Fibroblast of lung (primary cell): ENCODE measurements at places on chromosomes 7 and 10. TPM values are rescaled to one million over a fixed set of nuclear protein-coding genes. Genes with fewer than 3 reads are reported as not detected.

Gene TYW1
- polyA plus RNA-seq: 16.7 and 17.6 TPM in 2 replicates

Gene NME8
- polyA plus RNA-seq: not detected in 2 replicates

Gene CYP2E1
- 0.66 and 0.90 TPM in 2 replicates for polyA plus RNA-seq

Gene MXI1
- 7.5 and 18.7 TPM in 2 replicates for polyA plus RNA-seq

Gene PAPOLB
- polyA plus RNA-seq: 0.01 and 0.02 TPM in 2 replicates

Gene HOXA11
- polyA plus RNA-seq: 0.03 and 0.18 TPM in 2 replicates

GRCh38 chr7:121924269-121925186, 51.6 kb downstream of the PTPRZ1 start:
- no peak for DNase-seq

GRCh38 chr10:108901781-108902618, 1021.3 kb downstream of the XPNPEP1 start:
- no peak for DNase-seq

DNA sequence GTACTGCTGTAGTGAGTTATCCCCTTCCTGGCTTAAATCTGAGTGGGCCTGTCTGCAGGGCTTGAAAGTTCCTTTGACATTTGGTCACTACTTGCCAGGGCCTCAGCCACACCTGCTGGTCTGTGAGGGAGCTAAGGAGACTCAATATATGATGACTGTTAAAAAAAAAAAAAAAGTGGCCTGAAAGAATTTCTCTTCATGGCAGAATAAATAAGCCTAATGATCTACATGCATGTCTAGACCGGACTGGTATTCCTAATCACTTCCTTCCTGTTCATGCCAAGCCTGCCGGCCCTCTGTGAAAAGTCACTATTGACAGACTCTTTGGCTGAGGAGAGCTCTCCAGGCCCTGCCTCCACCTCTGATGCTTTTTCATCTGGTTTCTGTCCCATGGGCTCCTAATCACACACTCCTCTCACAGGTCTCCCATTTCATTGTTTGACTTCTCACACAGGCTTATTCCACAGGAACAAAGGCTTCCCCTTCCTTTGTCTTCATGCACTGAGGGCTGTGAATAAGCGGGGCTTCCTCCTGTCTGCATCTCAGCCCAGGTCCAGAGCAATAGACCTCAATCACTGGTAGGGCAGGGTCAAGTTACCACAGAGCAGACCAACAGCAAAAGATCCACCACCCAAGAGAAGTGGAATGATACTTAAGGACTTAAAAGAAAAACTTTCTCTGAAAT, 99.1 kb upstream of the SEC61G start:
- no peak for DNase-seq

GRCh38 chr7:99380032-99380822, 5.7 kb downstream of the ARPC1B start:
- DNase-seq: peak; percentile 25

- no peak for DNase-seq
These were observed 3.9 kb upstream of the PYROXD2 start for GRCh38 chr10:98418665-98419468.

GRCh38 chr10:94571528-94571927, 25.9 kb downstream of the HELLS start:
- peak; percentile 15 for DNase-seq

GRCh38 chr7:2507208-2507916, 12.2 kb upstream of the LFNG start:
- DNase-seq: no peak

- DNase-seq: peak; percentile 82
These were observed 829.0 kb downstream of the TNS3 start for GRCh38 chr7:46752881-46753366.

DNA sequence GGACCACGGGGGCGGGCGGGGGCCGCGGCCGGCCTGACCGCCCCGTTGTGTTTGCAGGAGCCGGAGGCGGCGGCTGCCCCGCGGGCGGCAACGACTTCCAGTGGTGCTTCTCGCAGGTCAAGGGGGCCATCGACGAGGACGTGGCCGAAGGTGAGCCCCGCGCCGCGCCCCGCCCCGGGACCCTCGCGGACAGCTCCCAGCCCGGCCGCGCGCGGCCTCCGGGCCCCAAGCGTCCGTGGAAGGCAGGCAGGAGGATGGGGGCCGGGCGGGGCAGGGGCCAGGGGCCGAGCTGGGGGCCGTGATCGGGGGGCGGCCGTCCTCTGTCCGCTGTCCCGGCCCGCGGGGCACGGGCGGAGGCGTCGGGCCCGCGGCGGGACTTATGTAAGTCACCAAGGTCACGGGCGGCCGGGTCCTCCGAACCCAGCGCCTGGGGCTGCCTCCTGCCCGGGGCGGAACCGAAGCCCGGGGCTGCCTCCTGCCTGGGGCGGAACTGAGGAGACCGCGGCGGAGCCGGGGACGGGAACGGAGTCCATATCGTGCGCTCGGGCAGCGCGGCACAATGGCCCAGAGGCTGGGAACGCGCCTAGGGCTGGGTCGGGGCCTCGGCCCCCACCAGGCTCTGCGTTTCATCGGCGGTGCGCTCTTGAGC, 497 bp downstream of the PPP2R2D start:
- peak; percentile 12 for DNase-seq

- no peak for DNase-seq
These were observed 486 bp downstream of the CACNA2D1 start for GRCh38 chr7:82443036-82443546.

DNA sequence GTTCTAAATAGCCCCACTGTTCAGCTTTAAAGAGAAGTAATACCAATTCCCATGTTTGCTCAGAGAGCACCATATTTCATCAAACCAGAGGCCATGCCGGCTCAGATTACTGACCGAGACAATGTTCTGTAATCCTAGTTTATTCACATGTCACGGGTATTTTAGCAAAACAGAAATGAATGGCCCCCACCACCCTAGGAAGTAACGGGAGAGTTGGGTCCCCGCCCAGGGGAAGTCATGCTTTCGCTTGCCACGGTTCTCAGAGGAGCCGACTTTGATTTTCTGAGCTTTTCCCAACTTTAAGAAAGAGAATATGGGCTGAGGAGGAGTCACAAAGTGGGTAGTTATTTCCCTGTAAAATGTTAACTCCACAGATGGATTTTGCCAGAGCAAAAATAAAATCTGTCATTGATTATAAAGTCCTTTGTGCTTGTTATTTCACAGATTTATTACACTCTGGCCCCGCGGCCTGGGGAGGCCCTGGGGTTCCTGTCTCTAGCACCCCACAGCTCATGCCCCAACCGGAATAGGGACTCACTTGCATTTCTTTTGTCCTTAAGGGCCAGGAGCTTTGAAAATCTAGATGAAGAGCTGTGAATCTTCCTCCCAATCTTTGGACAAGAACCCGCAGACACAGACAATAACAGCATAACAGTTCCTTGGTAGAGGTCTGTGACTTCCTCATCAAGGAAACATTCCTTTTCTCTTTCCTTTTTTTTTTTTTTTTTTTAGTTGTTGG, 3.7 kb upstream of the GDF10 start:
- DNase-seq: peak; percentile 12

DNA sequence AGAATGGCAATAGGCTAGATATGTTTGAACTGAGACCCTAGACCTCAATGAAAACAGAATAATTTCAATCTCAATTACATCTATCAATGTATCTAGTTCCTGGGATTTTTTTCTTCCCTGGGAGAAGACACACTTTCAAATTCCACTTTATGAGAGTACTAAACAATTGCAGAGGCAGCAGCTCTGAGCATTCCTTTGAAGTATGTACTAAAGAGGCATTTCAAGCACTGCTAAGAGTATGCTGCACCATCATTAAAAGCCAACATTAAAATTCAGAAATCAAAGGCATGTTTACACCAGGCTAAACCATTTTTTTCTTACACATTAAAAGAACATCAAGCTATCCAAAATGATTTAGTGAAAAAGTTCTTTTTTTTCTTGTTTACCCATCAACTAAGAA, 297.9 kb upstream of the CACNA2D1 start:
- no peak for DNase-seq

DNA sequence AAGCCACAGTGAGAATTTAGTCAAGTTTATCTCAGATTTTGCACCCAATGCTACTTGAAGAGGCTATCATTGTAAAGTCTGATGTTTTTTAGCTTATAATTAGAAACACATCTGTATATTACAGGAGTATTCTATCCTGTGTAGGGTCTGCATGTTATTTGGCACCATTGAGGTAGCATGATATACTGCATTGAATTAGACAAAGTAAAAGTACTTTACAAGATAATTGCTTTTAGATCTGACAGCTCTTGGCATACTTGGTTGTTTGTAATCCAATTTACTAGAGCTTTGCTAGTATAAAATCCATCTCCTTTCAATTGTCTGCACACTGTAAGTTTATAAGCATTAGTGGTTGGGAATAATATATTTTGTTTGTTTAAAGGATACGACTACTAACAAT, 714.3 kb downstream of the ANKRD7 start:
- no peak for DNase-seq

- peak; percentile 54 for DNase-seq
These were observed 8.8 kb downstream of the ITGB1 start for GRCh38 chr10:32949221-32949678.
